Forelimb muscle (tissue), 1 donor: ENCODE measurements at places on chromosomes 6 and 20. TPM values are rescaled to one million over a fixed set of nuclear protein-coding genes. Genes with fewer than 3 reads are reported as not detected.
A peak's percentile ranks its signal among the peaks of the same experiment; 100 is the strongest.

Gene DLK2
- 2.8 TPM for polyA plus RNA-seq

Gene VSTM2L
- 3.5 TPM for polyA plus RNA-seq

Gene SIRPD
- not detected for polyA plus RNA-seq

- DNase-seq: no peak
Observed at GRCh38 chr20:2408111-2408510, 27.4 kb downstream of the TGM6 start.

GRCh38 chr6:53703047-53703446 is 37.5 kb upstream of the KLHL31 start:
- DNase-seq: no peak

- no peak for DNase-seq
Observed at GRCh38 chr20:55744896-55745295, 260.4 kb downstream of the CBLN4 start.

GRCh38 chr6:161924516-161925116 is 650.8 kb upstream of the AGPAT4 start:
- no peak for DNase-seq

GRCh38 chr20:9573335-9574151 is 59.2 kb downstream of the LAMP5 start:
- DNase-seq: no peak

DNA sequence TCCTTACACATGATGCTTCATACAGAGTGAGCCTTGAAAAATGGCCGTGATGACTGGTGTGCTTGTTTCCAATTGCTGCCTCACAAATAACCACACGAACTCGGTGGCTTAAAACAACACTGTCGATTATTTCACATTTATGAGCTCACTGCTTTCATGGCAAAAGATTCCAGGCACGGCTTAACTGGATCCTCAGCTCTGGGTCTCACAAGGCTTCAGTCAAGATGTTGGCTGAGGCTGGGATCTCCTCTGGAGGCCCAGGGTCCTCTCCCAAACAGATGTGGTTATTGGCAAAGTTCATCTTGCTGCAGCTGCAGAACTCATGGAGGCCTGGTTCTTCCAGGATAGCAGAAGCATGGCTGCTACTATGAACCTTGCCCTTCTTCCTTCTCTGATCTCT is 144.6 kb downstream of the TFAP2C start:
- DNase-seq: peak; percentile 50

DNA sequence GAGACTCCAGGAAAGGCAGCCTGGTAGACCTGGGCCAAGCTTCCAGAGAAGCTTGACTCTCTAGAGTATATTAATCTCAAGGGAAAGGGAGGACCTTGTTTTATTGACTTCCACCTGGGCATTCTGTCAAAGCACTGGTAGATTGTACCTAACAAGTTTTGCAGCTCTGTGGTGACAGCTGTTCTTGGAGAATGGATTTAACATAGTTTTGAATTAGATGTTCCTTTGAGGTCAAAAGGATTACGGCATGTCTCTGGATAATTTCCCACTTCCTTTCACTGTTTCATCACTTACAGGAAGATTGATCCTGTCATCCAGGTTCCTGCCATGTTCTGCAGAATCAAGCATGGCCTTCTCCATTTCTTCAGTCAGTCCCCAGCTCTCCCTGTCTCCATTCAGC is 246.0 kb downstream of the PHACTR1 start:
- DNase-seq: no peak

- DNase-seq: no peak
Observed at GRCh38 chr6:81767163-81767891, 14.8 kb upstream of the TENT5A start.

DNA sequence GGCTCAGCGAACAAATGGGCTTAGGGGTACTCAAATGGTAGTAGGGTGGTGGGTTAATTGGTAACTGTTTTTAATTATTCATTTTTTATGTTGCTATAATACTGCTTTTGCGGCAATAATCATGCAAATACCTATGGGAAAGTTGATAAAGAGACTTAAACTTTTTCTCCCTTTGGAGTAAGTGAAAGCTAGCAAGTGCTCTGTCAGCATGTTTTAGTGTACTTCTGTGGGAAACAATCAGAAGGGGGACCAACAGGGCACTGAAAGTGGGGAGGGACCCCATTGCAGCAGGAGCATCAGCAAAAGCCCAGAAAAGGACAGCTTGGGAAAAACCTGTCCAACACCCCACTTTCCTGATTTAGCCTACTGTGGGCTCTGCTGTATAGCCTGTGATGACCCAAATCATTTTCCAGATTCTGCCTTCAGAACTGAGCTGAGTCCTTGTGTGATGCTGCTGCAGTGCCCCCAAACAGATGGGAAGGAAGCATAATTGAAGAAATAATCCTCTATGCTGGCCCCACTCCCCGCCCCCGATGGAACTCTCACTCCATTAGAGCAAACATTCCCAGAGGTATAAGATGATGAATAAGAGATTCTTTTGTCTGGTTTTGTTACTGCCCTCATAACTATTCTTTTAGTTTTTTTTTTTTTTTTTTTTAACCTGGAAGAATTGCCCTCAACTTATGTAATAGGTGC is 322.8 kb downstream of the CD83 start:
- no peak for DNase-seq

GRCh38 chr20:2080532-2081224 is 20.9 kb upstream of the STK35 start:
- DNase-seq: no peak

DNA sequence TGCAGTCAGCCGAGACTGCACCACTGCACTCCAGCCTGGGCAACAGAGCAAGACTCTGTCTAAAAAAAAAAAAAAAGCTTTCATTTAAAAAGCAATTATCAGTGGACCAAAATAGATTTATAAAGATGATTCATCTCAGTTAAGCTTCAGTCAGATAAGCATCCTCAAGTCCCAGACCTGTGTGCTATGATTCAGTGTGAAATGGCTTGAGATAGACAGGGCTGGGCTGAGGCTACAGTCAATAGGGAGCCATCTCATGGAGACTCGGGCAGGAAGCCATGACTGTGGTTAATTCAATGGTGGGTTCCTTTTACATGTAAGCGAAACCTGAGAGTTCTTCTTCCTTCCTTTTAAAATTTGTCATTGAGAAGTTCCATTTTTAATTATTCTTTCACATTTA is 276.0 kb downstream of the TFAP2A start:
- no peak for DNase-seq

DNA sequence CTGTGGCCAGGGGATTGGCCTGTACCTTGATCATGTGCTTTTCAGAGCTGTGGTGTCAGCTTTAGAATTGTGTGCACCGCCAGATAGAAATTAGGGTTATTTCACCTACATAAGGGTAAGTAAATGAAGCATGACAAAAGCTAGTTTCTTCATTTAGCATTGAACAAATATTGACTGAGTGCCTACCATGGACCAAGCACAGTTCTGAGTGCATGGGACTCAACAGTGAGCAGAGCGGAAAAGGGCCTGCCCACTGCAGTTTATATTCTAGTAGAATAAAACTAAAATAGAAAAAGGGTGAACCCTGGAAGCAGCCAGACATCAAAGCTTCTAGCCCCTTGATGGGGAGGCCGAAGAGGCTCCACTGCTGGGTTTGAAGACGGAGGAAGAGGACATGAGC is 25.6 kb downstream of the ECT2L start:
- no peak for DNase-seq

DNA sequence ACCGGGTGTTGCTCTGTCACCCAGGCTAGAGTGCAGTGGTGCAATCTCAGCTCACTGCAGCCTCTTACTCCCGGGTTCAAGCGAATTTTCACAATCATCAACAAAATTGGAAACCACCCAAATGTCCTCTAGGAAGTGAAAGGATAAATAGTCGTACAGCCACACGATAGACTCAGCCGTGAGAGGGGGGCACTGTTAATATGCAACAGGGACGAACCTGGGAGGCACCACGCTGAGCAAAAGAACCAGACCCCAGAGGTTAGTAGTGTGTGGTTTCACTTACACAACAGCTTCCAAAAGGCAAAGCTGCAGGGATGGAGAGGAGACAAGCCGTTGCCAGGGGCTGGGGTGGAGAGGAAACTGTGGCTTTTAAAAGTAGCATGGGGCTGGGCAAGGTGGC is 30.1 kb upstream of the NTSR1 start:
- no peak for DNase-seq

DNA sequence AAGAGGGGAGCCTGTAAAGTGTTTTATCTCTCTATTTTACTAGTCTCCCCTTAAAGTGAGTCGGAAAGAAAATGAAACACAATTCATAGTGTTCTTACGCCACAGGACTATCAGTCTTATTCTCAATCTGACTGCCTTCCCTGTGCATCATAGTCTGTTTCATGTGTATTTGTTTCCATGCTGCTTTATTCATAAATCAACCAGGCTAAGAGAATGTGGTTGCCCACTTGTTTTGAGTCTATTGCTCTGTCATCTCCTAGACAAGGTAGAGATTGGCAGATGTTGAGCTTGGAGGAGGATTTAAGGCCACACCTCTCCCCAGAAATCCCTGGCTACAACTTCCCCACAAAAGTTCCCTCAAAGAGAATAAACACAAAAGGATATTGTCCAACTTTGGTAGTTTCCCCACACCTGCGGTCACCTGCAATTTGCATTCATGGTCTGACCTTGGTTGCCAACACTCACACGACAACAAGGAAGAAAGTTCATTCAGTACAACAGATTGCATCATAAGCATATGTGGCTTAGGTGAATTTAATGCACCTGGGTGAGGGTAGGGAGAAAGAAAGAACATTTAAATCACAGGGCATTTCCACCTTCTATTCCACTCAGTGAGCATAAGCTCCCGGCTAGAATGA is 167.1 kb upstream of the FBXL4 start:
- no peak for DNase-seq

DNA sequence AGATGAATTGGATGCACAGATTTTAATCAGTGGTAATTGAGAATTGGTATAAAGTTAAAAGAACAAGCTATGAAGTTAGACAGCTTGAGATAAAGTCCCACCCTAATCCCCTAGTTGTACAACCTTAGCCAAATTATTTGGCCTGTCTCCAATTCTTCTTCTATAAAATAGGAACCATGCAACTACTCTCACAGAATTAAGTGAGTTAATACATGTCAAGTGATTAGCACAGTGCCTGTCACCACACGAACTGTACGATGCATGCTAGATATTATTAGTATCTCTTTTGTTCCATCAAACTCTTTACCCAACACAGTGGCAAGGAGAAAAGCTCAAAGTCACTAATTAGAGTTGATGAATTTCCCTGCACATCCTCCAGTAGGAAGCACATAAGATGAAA is 44.7 kb downstream of the MBOAT1 start:
- no peak for DNase-seq
